GM06990 (cell line): ENCODE measurements at places on chromosomes 2 and 18.

DNA sequence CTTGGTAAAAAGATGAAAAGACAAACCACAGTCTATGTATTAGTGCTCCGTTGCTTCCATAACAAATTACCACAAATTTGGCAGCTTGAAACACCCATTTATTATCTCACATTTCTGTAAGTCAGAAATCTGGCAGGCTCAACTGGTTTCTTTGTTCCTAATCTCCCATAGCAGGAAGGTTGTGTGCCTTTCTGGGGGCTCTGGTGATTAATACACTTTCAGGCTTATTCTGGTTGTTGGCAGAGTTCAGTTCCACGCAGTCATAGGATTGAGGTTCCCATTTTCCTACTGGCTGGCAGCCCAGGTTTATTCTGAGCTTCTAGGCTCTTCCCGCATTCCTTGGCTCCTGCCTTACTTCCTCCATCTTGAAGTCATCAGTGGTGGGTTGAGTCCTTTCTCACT is 189.3 kb downstream of the ANAPC1 start:
- DNase-seq = no peak

DNA sequence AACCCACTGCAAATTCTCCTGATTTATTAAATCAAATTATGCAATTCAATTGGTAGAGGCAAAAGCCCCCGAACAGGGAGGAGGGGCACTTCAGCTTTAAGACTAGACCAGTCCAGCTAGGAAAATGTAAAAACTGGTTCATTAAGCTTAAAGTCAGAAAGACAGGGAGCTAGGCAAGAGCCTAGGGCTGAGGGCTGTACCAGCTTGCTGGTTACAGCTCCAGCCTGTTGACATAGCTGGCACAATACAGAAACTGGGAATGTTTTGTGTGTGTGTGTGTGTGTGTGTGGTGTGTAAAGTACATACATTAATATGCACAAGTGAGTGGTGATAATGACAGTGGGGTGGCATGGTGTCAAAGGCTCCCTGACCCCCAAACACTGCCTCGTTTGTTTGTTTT is 307.0 kb upstream of the CELF4 start:
- DNase-seq = no peak

DNA sequence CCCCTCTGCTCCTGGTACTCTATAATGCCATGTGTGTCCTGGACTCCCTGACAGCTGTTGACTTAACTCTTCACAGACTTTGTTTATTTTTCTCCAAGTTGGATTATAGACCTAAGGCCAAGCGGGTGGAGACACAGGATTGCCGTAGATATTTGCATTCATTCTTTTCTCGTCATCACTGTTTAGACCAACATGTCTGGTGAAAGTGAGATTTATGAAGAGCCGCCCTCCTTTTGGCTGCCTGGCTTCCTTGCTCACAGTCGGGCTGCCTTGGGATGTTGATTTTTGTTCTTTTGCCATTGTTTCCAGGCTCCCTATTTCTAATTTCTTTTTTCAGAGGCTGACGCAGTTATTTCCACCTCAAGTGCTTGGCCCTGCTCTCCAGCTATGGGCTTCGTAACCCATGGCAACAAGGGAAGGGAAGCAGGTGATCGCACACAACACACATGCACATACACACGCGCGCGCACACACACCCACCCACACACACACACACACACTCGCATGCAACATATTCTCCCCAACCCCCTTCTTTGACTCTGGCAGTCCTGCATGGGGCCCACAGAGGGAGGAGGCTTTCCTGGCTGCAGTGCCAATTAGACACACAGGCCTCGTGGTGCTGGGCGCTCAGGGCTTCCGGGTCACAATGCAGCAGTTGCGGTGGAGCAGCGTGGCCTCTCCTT is 296.5 kb downstream of the MTX2 start:
- no peak for DNase-seq

GRCh38 chr2:33581872-33582271 is 17.2 kb downstream of the FAM98A start:
- DNase-seq = no peak

DNA sequence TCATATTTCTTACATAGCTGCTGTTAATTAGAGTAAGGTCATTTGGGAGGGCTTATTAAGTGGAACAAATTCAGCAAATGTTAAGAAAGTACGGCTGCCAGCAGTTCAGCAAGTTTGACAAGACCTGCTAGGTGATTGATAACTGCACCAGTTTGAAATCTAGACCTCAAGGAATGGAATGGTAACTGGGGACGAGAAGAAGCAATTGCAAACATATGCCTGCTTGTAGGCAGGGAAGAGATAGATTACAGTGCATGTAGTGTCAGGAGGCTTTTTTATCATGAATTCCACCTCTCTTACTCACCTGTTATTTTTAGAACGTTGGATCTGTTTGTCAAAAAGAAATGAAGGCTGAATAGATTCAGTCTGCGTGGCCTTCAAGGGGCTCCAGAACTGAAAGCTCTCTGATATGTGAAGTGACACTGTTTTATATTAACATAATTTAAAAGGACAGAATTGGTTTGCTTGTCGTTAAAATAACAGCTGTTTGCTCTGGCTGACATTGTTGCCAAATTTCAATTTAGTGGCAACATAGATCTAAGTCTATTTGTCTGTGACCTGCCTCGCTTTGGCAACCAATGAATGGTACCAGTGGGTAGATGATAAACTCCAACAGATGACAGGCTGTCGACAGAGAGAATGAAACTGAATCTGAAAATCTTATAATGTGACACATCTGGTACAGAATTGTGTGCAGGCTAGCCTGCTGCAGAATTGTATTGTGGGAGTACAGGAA is 199.3 kb downstream of the ZNF407 start:
- no peak for DNase-seq

DNA sequence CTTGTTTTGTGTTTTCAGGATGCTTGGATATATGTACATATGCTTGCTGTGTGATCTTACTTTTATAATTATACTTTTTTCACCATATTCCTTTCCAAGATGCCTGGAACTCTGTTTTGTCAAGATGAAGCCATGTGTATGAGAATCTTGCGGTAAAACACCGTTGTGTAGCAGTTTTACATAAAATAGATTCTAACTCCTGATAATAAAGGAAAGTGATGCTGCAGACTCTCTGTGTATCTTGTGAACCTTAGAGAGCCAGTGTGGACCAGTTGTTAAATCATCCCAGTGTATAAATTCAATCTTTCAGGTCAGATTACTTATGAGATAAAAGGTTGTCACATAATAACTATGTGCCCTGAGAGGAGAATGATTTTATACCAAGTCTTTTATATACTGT is 12.5 kb upstream of the ITGA4 start:
- DNase-seq = no peak

GRCh38 chr2:219752726-219753125 is 125.3 kb downstream of the SLC4A3 start:
- DNase-seq = no peak

DNA sequence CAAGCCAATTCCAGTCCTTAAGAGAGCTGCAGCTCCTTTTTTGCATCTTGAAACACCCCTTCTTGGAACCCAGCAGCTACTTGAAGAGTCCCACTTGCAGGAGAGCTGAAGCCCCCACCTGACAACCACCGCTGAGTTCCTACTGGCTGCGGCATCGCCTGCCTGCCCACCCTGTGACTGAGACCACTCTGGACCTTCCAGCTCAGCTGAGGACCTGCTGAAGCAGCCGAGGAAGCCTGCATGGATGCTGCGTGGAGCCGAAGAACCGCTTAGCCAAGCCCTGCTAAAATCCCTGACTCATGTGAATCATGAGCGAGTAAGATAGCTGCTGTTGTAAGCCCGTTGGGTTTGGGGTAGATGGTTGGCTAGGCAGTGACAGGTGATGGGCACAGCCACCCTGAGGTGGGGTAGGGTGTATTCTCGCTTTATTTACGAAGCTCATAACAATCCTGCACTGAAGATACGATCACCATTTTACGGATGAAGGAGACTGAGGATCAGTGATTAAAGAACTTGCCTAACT is 78.4 kb downstream of the INHBB start:
- no peak for DNase-seq

GRCh38 chr2:70808983-70809958 is 11.1 kb downstream of the CLEC4F start:
- DNase-seq = no peak

DNA sequence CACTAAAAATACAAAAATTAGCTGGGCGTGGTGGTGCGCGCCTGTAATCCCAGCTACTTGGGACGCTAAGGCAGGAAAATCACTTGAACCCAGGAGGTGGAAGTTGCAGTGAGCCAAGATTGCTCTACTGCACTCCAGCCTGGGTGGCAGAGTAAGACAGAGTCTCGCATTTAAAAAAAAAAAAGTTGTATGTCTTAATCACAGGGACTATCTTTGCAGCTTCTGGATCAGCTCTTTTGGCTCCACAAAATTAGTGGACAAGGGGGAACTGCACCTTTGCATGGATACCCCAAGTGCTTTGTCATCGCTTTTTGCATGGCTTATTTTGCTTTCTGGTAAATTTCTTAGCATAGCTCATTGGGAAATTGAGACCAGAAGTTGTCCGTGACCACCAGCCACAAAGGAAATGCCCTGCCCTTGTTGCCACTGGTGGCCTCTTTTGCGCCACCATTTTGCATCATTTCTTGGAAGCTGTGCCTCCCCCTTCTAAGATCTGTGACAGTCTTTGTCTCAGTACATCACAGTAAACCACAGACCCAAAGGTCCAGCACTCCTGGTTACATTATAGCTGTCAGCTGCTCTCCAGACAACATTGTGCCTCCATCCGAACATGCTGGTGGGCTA is 43.9 kb upstream of the PCBP1 start:
- no peak for DNase-seq

DNA sequence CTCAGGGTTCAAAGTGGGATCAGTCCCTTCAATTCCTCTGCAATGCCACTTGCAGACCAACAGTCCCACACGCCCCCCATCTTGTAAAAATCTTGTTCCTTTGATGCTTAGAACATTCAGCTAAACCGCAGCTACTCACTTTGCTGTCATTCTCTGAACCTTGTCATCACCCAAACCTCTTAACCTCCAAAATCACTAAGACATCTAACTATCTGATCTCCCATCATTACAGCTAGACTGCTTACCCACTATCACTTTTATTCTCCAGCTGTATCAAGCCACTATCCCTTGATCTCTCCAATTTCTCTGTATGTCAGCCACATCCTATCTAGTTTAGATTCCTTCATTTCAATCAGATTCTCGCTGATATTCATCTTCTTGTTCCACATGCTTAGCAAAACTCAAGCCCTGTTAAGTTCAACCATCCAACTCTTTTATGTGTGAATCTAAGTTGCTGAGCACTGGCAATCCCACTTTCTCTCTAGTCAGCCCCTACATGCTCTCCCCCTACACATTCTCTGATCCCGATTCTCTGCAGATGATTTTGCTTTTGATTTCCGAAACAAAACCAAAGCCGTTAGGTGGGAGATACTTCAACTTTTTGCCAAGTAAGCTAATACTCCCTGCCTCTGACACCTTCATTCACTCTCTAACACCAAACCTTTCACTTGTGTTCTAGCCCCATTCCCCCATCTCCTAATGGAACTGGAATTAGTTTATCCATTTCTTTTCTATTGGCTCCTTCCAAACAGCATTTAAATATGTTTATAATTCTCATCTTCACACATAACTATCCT is 4.6 kb downstream of the GTF3C2 start:
- no peak for DNase-seq

- no peak for DNase-seq
These were observed 21.5 kb downstream of the SH2D6 start for GRCh38 chr2:85439986-85440385.

DNA sequence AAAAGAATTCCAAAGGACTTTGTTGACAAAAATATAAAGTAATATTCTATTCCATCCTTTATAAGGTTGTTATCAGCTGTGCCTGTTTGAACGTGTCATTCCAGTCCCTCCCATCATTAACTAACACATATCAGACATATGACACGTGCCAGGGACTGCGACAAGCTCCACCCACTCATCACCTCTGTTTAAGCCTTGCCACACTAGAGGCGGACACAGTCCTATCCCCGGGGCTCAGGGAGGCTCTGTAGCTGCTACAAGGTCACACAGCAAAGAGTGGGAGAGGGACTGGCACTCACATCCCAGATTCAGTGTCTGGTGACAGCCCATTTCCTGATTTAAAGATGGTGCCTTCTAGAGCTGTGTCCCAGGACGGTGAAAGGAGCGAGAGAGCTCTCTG is 30.0 kb downstream of the TBC1D8 start:
- DNase-seq = no peak

DNA sequence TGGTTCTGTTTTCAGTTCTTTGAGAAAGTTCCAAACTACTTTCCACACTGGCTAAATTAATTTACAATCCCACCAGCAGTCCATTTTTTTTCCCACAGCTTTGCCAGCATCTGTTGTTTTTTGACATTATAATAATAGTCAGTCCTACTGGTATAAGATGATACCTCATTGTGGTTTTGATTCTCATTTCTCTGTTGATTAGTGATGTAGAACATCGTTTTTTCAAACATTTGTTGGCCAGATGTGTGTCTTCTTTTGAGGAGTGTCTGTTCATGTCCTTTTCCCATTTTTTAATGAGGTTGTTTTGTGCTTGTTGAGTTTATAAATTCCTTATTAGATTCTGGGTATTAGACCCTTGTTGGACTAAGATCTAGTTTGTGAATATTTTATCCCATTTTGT is 376.8 kb upstream of the NT5C1B start:
- no peak for DNase-seq

DNA sequence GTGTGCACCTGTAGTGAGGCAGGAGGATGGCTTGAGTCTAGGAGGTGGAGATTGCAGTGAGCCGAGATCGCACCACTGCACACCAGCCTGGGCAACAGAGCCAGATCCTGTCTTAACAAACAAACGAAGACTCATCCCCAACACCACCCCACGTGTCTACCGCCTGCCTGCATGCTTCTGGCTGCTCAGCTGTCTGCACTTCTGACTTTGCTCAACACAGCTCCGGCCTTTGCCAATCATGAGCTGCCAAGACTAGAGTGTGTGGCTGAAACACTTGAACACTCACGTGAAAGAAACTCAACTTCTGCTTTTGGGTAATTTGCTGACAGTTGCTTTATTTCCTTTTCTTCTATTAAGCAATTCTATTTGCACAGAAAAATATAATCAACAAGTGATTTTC is 32.1 kb upstream of the SP3 start:
- DNase-seq = peak; percentile 52

DNA sequence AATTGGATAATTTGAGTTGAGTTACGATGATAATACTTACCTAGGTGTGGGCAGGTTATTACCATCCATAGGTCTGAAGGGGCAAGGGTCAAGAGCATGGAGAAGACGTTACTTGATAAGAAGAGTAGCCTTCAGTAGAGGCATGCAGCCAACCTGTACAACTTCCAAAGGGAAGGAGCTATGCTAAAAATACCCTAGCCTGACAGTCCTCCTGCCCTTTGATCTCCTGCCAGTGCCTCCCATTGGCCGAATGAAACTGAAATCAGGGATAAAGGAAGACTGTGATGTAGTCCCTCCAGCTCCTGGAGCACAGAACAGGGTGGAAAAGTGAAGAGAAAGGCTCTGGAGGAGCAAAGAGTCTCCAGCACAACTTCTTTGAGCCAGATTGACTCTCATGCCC is 487.4 kb downstream of the ADCYAP1 start:
- DNase-seq = no peak

DNA sequence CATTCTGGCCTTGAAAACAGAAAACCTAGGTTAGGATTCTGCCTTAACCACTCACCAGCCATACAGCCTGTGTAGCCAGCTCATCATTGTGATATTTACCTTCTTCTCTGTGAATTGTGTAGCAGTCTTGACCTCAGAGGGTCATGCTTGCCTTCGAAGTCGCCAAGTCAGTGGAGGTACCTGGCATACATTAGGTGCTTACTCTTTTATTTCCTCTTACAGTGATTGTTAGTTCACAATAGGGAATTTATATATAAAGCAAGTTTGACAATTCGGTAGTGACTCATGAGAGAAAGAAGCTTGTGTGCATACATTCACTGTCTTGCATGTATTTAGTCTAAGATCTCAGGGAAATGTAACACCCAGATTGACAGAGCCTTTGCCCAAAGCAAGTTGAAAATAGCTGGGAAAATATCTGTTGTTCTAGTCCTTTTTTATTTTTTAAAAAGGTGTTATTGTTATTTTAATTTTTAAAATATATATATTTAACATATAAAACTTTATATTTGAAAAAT is 290.6 kb downstream of the PTGR3 start:
- no peak for DNase-seq
